ENCODE measurements at places on chromosomes 1 and 21.

GRCh38 chr1:189027512-189027911, 1450.2 kb downstream of the BRINP3 start:
- no peak for DNase-seq

GRCh38 chr1:182784556-182785171, 4.9 kb upstream of the NPL start:
- peak; percentile 13 for DNase-seq

DNA sequence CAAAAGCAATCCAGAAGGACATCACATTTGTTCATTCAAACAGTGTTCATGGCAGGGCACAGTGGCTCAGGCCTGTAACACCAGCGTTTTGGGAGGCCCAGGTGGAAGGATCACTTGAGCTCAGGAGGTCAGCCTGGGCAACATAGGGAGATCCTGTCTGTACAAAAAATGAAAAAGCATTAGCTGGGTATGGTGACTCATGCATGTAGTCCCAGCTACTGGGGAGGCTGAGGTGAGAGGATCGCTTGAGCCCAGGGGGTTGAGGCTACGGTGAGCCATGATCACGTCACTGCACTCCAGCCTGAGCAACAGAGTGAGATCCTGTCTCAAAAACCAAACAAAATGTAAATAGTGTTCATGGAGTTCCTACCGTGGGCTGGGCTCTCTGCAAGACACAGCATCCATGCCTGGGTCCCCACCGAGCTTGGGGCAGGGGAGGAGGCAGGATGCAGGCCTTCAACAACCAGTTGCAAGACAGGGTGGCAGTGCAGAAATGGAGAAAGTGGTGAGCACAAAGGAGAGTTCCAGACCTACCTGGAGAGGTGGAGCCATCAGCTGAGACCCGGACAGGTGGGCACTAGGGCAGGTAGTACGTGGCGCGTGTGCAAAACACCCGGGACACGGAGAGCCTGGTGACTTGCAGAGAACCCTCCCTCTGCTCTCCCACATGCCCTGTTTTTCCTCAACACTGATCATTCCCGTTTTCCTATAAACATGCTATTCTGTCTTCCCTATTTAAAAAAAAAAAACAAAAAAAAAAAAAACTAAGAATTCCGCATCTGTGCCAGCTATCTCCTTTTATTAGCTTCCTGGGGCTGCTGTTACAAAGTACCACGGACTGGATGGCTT, 138.9 kb downstream of the TOMM20 start:
- DNase-seq, result no peak

- peak; percentile 1 for DNase-seq
Observed at GRCh38 chr1:35324486-35324885, 56.0 kb downstream of the ZMYM4 start.

DNA sequence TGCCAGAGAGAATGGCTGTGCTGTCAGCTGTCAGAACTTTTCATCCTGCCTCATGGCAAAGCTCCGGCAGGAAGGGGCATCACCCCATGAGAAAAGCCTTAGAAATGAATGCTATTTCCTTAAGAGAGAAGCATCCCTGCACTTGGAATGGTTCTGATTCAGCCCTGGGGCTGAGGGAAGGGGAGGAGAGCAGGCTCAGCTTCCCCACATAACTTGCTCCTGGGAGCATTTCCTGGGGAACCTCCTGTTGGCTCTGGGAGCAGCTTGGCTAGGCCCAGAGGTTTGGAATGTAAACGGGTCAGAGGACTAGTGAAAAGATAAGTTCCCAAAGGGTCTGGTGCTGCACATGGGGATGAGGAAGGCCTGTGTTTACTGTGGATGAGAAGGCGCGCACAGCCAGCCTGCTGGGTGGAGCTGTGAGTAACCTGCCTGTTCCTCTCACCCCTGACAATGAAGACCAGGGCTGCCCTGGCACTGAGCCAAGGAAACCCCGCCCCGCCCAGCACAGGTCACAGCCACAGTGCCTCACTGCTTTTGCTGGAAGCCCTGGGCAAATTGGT, 5.0 kb downstream of the PRELP start:
- no peak for DNase-seq

- DNase-seq, result no peak
Observed at GRCh38 chr1:2795926-2796325, 5.6 kb downstream of the TTC34 start.

DNA sequence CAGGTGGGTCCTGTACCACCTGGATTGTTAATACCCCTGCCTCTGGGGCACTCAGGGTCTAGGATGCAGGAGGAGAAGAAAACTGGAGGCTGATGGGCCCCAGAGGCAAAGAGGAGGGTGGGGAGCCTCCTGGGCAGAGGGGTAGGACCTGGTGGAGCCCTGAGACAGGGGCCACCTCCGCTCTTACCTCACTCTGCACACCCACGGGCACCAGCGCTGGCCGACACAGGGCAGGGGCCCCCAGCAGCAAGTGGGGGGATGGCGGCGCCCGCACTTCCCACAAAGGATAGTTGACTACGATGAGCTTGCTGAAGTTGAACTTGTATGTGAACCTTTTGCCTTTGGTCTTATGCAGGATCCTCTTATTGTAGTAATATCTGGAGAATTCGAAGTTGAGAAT, 1.1 kb downstream of the ETV3L start:
- no peak for DNase-seq

GRCh38 chr1:17128361-17128760, 9.1 kb upstream of the PADI2 start:
- peak; percentile 81 for DNase-seq

- no peak for DNase-seq
Observed at GRCh38 chr1:155174324-155175280, 953 bp downstream of the TRIM46 start.

DNA sequence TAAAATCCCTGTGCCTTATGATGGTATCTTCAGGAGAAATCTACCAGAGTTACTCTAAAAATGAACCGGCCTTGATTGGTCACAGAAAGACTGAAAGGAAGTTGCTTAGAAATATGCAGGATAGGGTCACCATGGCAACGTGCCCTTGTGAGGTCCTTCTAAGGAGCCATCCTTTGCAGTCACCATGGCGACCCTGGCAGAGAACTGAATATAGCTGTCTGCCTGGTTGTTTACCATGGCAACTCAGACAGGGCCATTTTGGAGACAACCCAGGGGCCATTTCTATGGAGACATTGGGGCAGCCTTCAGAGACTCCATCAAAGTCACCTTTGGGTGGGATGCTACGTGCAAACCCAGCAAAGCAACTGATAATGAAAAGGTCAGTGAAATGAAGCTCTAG, 43.0 kb downstream of the SNX7 start:
- DNase-seq, result no peak

DNA sequence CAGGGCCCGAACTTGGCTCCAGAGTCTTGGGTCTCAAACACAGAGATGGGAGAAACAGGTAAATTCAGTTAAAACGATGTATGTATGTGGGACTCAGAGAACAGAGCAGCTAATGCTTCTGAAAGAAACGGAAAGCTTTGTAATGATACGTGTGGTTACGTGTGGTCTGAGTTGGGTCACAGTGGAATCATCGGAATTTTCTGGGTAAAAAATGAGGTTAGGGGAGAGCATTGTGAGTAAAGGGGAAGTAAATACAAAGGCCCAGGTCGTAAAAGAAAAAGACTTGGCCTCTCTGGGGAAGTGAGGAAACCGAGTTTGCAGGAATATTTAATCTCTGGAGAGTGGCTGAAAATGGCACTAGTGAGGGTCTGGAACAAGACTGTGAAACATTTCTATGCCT, 8.3 kb downstream of the NHLH2 start:
- no peak for DNase-seq

- no peak for DNase-seq
Observed at GRCh38 chr1:11957897-11958296, 22.3 kb upstream of the MFN2 start.

GRCh38 chr1:25131794-25132193, 100.5 kb downstream of the SYF2 start:
- DNase-seq, result no peak

GRCh38 chr1:206828765-206829164, 36.7 kb upstream of the IL20 start:
- no peak for DNase-seq

- DNase-seq, result no peak
Observed at GRCh38 chr1:54564312-54565112, 16.5 kb downstream of the ACOT11 start.

DNA sequence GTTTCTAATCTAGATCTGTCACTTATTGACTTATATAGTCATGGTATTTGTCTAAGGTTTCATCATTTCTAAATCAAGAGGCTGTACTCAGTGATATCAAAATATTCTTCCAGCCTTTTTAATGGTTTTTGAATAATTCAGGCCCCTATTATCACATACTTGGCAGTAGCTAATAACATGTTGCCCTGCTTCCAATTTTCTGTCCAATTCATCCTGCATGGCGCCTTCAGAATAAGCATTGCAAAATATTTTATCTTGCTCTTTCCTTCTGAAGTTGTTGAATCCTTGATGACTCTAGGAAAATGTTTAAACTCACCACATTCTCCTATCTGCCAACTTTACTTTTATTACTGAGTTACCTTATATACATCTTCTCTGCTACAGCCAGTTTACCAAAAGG, 517.2 kb upstream of the B3GALT2 start:
- DNase-seq, result no peak

DNA sequence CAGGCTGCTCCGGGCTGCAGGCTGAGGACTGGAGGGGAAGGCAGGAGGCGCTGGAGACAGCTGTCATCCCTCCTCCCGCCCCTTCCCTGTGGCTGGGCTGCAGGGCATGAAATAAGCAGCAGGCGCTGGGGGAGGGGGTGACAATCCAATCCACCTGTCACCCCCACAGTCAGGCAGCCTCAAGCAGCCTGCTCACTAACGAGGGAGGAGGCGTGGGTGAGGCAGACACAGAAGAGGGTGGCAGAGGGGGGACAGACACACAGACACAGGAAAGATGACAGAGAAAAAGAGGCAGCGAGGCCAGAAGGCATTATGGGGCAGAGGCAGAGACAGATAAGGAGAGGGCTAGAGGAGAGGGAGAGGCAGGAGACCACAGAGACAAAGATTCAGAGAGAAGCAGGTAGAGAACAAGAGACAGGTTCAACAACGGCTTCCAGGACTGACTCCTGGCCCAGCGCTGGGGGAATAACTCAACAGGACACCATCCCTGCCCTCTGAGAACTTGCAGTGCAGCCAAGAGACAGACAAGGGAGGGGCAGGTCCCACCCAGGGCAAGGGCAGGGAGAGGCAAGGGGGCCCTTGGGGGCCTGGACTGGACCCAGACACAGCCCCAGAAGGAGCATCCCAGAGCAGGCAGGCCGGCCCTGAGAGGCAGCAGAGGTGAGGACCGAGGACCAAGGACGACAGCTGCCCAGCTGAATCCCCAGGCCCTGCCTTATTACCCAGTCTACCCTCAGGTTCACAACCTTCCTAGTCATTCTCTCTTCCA, 11.2 kb downstream of the MEF2D start:
- DNase-seq, result no peak

DNA sequence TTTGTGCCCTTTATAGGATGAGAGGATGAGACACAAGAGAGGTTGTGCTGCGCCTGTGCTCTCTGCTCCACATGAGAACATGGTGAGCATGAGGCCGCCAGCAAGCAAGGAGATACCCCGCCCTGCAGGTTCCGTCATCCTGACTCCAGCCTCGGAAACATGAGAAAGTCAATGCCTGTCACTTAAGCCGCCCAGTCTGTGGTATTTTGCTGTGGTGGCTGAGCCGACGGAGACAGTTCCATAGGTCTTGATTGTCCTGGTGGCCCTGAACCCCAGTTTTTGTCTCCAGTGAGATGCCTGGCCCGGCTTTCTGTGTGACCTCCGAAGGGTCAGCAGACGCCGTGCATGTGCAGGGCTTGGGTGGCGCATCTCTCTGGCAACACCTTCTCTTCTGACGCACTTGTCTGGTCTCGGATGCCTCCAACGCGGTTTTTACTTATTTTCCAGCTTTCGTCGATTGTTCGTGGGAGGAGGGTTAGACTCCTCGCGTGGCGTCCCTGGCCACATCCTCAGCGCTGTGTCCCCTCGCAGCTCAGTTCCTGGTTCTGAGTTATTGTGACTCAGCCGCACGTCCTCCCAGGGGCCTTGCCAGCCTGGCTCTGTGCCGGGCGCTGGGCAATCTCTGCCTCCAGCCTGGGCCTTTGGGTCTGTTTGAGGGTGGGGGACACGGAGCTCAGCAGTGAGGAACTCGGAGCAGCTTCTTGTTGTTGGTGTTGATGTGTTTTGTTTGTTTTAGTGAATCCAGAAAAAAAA, 70.0 kb downstream of the FAAP20 start:
- no peak for DNase-seq

- DNase-seq, result no peak
Observed at GRCh38 chr21:36428761-36429432, 43.7 kb downstream of the CHAF1B start.

GRCh38 chr1:226608699-226609505, 60.3 kb downstream of the STUM start:
- DNase-seq, result no peak

DNA sequence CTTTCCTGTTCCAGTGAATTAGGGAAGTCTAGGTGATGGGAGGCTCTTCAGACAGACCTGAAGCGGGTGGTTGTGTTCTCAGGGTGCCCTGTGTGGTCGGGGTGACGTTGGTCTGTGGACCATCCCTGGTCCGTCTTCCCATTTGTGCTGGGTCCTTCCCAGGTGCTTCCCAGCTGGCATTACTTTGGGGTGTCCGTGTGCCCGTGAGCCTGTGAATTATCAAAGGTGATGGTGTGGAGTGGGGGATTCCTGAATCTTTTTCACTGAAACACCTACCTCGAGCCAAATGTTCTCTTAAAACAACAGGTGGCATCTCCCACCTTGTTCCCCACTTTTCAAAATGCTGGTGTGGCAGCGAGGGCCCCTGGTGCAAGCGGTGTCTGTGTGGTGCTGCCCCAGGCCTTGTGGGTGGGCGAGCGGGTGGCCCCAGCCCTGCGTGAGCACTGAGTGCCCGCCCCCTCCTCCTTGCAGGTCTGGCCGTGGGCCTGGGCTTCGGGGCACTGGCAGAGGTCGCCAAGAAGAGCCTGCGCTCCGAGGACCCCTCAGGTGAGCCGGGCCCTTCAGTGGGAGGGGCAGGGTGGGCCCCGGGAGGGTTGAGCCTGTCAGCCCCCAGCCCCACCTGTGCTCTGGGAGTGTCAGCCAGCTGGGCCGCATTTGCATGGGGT, 37.0 kb downstream of the COQ8A start:
- DNase-seq, result no peak

- DNase-seq, result no peak
Observed at GRCh38 chr1:206799311-206799710, 27.0 kb upstream of the IL10 start.

- no peak for DNase-seq
Observed at GRCh38 chr1:17235135-17235885, 13.6 kb upstream of the PADI3 start.

DNA sequence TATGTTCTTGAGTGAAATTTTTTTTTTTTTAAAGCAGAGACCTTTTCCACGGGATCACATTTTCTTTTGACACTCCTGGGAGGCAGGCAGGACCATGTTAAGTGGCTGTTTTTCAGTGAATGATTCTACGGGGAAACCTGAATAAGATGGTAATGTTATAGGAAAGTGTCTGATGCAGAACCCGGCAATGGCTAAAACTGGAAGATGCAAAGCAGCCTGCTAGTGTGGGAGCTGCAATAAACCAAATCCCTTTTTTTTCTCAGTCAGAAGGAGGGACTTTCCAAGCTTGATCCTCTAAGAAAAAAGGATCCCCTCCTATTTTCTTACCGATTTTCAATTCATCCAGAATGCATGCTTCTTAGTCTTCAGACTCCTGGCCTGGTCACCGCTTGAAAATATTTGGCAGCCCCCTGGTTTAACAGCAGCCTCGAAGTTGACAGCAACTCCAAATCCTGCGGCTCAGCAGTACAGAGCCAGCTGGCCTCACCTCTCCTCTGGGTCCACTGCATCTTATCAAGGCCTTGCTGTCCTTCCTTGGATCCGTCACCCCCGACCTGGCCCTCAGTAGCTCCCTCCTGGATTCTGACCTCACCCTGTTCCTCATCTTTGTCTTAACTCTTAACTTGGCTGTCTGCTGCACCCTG, 5.6 kb downstream of the MX2 start:
- no peak for DNase-seq

- DNase-seq, result no peak
Observed at GRCh38 chr1:94962409-94963265, 35.7 kb upstream of the CNN3 start.
